ENCODE measurements at places on chromosomes 1 and 21.

- no peak for DNase-seq
These were observed 111.8 kb downstream of the VPS13D start for GRCh38 chr1:12341667-12342066.

DNA sequence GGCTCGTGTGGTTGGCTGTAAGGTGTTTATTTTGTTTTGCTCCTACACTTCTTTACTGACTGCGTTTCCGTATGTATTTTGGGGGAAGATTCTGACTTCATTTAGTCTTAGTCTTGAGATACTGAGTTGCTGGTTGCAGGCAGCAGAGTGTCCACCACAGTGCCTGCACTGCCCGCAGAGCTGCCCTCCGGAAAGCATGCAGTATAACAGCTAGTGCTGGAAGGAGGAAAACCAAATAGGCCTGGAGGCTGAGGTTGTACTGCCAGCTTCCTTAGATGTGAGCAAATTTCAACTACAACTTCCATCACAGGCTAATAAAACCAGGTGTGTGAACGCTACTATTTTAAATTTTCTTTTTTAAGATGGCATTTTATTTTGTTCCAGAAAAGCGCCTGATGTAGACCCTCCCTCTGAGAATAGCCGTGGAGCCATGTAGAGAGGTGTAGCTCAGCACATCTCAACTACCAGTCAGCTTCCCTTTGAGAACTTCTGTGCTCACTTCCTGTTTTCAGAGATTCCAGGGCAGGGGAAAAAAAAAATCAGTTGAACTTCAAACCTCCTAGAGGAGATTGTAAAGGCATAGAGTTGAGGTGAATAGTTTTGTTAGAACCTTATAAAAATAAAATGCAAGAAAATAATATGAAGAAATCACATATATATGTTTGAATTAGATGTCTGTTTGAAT is 17.6 kb downstream of the LMO4 start:
- no peak for DNase-seq

DNA sequence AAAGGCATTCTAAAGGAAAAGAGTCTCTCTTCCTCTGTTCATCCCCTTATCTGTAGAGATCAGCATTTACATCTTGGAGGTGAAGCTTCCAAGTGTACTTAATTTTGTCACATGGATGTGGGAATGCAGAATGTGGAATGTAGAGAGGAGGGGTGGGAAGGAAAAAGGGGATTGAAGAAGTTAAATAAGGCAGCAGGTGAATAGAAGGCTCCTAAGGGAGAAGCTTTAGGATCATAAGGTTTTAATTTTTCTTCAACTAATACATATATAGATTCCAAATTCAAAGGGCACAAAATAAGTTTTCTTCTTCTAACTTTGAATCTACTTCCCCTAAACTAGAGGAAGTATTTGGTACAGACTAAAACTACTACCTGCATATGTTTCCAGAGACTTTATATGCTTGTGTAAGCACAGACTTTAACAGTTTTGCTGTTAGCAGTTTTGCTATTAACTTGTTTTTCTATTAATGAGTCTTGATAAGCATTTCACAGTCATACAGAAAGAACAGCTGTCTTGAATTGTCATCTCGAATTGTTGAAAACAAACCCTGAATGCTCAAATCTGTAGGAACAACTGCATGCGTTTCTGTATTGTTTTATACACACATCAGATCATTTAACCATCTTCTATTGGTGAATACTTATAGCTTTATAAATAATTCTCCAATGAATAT is 12.7 kb downstream of the TENT5C start:
- DNase-seq = no peak

- no peak for DNase-seq
These were observed 75.4 kb downstream of the MRPL37 start for GRCh38 chr1:54275349-54275748.

GRCh38 chr1:27538793-27539192 is 48.8 kb upstream of the WASF2 start:
- no peak for DNase-seq

DNA sequence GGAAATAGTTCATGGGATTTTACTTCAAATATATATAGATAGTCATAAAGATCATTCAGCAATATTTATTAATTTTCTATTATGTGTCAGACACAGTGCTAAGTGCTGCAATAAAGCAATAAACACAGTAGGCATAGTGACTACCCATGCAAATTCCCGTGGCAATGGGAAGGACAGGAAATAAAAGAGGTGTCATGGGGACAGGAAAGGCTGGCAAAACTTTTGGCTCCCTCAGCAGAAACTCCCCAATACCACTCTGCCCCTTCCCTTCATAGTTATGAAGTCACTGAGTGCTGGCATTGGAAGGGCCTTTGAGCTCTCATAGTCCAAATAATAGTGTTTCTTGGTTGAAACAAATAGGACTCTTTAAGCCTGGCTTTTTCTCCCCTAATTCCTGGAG is 104.4 kb upstream of the DPT start:
- no peak for DNase-seq

- no peak for DNase-seq
These were observed 322.2 kb upstream of the BEND5 start for GRCh38 chr1:49098866-49099265.

Data from amniotic stem cell (primary cell).